ENCODE measurements at places on chromosomes 5 and 9.

GRCh38 chr5:79619854-79620253 is 7.6 kb downstream of the TENT2 start:
- no peak for DNase-seq

DNA sequence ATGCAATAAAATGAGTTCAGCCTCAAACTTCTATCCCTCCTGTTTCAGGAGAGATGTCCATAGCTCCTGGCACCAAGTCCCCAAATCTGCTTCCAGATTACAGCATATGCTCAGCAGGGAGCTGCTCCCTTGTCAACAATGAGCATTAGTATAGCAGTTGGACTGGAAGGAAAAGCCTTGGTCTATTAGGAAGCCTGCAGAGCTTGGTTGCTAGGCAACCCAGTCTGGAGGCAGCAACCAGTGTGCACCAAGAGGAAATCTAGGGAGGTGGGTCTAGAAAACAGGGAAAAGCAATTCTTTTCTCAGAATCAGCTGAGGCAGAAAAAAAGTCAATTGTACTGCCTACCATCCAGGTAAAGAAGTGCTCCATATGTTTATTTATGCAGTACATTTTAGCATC is 229.5 kb upstream of the NMUR2 start:
- no peak for DNase-seq

GRCh38 chr5:132033122-132033521 is 21.7 kb upstream of the ACSL6 start:
- no peak for DNase-seq

DNA sequence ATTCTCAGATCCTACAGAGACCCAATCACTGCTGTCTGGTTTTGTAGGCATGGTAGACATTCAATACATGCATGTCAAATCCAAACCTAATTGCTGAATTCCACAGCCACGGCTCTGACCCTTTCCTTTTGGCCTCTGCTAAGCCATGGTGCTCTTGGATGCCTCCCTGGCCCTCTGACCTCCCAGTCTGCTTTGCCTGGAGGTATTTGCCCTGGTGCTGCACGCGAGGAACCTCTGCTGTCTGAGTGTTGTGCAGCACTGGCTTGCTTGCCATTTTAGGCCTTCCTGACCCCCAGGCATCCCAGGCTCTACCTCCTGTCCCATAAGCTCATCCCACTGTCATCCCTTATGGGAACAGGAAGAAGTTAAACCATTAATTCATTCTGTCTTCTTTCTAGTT is 60.9 kb downstream of the DOCK2 start:
- DNase-seq = no peak

DNA sequence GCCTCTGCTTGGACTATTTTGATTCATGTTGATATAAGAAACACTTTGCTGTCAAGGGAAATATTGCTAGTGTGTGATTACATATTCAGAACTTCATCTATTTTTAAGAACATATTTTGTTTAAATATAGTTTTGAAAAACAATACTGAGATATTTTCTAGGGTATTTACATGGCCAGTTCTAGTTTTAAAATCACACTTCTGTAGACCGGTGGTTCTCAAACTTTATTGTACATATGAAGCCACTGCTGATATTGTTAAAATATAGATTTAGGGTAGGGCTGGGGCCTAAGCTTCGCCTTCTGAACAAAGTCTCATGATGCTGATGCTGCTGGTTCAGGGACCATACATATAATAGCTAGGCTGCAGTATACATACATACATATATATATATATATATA is 1000.0 kb downstream of the PTPRD start:
- no peak for DNase-seq

DNA sequence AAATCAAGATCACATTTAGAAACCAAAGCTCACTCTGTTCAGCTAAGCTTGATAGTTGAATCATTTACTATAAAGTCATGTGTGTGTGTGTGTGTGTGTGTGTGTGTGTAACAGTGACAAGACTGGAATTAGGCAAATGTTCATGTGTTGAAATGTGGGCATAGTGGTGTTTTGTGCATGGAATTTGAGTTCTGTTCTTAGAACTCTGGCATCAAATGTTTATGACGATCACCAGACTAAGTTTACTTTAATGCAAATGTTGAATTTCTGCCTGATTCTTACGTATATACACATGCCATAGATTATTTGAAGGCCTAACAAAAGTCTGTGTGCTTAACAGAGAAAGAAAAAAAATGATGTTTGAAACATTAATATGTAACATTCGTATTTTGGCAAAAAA is 72.8 kb upstream of the COL5A1 start:
- no peak for DNase-seq

Data from activated naive CD4-positive, alpha-beta T cell treated with anti-CD3 and anti-CD28 coated beads, Interleukin-2, amount 50 U/mL, for 16 hours (primary cell).